ENCODE measurements at places on chromosomes 11 and 22.

DNA sequence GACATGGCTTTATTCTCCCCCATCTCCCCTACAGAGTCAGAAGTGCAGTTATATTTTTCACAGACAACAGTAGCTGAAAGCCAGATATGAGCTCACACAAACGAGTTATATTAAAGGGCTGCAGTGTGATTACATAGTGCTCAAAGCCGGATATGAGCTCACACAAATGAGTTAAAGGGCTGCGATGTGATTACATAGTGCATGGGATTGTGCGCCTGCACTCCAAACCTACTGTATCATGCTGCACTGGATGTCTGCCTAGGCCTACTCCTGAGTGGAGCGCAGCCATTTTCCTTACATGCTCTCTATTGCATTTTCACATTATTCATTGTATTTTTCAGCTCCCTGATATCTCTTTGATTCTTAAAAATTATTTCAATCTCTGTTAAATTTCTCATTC, 414.6 kb upstream of the LARGE1 start:
- no peak for DNase-seq

DNA sequence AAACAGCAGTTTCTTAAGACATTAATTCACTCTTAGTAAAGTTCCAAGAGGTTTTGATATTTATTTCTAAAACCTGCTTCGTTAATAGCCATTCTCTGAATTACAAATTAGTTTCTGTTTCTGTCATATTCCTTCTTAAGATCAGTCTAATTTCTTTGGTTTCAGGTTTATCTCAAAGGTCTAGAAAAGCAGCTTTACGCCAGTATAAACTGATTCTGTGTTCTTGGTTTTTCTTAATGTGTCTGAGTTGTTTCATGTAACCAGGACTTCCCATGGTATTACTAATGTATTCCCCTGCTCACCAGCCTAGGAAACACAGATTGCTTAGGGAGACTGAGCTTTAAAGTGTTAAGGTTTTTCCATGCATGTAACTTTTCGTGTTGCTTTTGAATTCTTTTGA, 6.8 kb upstream of the ACY3 start:
- DNase-seq: no peak

DNA sequence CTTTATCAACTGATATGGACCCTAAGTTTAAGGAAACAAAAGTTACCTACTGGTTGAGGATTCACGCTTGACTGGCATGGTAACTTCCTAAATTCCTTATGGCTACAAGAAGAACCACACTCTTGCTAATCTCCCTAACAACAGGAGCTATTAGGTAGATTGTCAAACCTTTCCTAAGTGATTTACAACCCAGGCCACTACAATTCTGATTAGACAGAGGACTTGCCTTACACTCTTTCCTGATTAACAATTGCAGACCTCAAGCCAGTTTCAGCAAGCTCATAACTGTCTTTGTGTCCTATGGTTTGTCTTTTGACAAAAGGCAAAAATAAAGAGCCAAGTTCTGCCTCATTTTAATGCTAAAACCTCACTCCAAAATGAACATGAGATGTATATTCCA, 16.3 kb downstream of the OR52K2 start:
- DNase-seq: no peak

GRCh38 chr11:27933992-27934829, 173.7 kb downstream of the KIF18A start:
- peak; percentile 56 for DNase-seq

- DNase-seq: no peak
These were observed 600.1 kb upstream of the KIRREL3 start for GRCh38 chr11:127600674-127601073.

- DNase-seq: no peak
These were observed 5.5 kb upstream of the NEAT1 start for GRCh38 chr11:65416841-65417701.

DNA sequence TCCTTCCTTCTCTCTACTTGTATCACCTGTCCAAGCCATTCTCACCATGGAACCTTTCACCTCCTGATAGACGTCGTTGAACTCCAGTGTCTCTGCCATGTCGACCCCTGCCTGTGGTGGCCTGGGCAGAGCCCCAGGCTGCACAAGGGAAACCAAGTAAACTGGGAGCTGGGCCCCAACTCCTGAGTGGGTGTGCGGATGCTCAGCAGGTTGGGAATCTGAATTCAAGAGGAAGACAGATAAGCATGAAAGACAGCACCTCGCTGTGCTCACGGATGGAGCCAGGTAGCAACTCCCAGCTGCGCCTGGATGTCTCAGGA, 709 bp downstream of the SSRP1 start:
- DNase-seq: no peak

GRCh38 chr22:41913842-41914534, 886 bp downstream of the SHISA8 start:
- no peak for DNase-seq

DNA sequence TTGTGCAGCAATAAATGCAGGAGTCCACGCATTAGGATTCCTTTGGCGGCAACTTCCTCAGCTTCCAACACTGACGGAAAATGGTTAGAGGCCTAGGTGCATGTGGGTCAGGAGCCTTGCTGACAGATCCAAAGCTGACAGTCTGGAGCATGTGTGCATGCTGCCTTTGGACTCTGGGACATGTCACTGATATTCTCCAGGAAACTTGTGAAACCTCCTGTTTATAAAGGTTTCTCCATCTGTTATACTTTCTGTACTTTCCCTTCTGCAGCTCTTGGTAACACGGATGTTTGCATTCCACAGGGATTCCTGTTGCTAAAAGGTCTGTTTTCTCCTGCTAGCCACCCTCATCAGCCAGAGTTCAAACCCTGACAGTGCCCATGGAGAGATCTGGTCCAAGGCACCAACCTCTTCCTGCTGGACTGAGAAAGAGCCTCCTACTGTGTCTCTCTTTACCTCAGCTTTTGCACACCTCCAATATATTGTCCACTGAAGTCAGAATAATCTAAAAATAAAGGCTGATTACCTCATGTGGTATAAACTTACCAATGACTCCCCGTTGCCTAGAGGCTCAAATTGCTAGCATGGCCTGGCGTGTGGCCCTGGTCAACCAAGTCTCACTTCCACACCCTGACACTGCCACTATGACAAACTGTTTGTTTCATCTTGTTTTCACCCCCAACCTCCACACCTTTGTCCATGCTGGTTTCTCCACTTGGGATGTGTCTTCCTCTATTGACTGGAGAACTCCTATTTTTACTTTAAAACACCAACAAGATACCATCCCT, 31.1 kb upstream of the LYVE1 start:
- DNase-seq: no peak

- DNase-seq: no peak
These were observed 311.6 kb upstream of the PITPNB start for GRCh38 chr22:28230671-28231070.

- DNase-seq: no peak
These were observed 17.3 kb upstream of the RAB30 start for GRCh38 chr11:83088965-83089364.

GRCh38 chr11:67572747-67573419, 10.7 kb upstream of the GSTP1 start:
- DNase-seq: peak; percentile 47

- DNase-seq: peak; percentile 35
These were observed 104.9 kb downstream of the VPREB1 start for GRCh38 chr22:22349455-22349836.

- DNase-seq: no peak
These were observed 581.1 kb upstream of the ARHGAP42 start for GRCh38 chr11:100105982-100106358.

GRCh38 chr11:86565388-86565787, 107.0 kb downstream of the ME3 start:
- DNase-seq: no peak

DNA sequence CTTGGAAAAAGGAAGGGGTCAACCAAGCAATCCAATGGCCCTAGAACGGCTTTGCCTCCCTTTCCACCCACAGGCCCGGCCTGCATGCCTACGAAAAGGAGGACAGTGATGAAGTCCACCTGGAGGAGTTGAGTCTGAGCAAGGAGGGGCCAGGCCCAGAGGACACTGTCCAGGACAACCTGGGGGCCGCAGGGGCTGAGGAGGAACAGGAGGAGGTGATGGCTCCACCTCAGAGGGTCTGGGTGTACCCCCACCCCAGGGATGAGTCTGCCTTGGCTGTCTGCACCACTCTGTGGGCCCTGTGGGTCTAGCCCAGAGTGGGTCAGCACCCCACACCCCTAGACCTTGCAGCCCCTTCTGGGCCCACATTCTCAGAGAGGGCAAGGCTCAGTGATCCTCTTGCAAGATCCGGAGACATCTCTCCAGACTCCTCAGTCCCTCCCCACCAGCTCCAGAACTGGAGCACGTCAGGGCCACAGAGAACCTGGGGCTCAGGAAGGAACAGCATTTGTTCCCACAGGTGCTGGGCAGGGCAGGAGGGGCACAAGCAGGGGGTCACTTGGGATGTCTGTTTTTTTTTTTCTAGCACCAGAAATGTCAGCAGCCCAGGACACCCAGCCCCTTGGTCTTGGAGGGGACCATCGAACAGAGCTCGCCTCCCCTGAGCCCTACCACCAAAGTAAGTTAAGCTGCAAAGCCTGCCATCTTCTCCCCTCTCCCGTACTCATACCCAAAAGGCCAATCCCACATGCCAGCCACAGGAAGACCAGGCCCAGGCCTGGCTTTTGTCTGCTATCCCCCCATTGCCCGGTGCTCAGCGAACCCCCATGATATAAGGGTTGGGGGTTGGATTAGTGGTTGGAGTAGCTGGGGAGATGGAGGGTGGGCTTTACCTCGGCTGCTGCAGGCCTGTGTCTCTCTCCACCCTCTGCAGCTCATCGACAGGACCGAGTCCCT, 8.1 kb downstream of the PRR33 start:
- no peak for DNase-seq

GRCh38 chr11:101741061-101741460, 157.3 kb upstream of the TRPC6 start:
- DNase-seq: no peak

GRCh38 chr11:84476581-84476980, 1150.6 kb downstream of the DLG2 start:
- DNase-seq: no peak

GRCh38 chr11:130897262-130898182, 18.8 kb downstream of the SNX19 start:
- DNase-seq: no peak

DNA sequence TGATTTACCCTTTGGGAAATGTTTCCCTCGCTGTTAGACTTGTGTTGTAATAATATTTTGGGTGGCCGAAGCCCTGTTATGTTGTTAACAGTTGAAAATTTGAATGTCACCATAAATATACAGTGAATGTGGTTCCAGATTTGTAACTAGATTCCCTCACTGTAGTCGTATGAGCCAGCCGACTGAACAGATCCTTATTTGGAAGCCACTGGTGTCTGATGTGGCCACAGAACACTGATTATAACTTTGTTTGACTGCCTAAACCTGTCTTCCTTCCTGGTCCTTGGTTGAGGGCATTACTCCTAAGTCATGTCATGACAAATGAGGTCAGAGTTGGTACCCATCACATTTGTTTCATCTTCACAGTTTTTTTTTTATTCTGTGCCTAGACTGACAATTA, 45.4 kb downstream of the YAP1 start:
- DNase-seq: no peak

GRCh38 chr11:131696690-131697089, 326.3 kb downstream of the NTM start:
- no peak for DNase-seq

- peak; percentile 25 for DNase-seq
These were observed 368.6 kb downstream of the OPCML start for GRCh38 chr11:133163463-133164419.

GRCh38 chr22:30488121-30488520, 16.3 kb upstream of the SEC14L3 start:
- no peak for DNase-seq

DNA sequence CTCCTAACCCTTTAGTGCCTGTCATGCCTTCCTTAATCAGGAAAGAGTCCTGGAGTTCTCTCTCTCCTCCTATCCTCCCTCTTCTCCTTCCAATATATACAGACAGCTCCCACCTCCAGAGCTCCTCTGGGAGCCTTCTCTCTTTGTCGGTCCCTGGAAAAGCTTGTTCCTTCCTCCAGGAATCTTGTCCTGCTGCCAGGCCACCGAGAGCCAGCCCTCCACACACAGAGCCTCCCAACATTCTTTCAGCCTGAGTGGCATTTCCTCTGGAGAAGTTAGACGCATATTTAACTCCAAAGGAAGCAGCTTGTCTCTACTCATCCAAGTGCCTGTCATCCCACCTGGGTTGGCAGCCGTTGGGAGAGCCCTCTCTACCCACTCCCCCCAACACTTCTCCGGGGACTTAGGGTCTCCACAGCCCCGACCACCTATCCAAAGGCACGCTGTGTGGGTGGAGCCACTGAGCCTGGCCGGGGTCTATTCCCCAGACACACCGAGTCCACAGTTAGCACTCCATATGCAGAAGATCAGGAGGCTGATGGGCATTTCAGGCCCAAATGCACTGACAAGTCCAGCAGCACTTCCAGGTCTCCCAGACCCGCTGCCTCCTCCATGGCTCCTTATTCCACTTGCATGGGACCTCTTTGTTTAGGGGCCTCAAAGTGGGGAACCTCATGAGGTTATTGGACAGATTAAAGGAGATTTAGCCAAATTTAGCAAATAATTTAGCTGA, 31.1 kb downstream of the DKK3 start:
- no peak for DNase-seq

DNA sequence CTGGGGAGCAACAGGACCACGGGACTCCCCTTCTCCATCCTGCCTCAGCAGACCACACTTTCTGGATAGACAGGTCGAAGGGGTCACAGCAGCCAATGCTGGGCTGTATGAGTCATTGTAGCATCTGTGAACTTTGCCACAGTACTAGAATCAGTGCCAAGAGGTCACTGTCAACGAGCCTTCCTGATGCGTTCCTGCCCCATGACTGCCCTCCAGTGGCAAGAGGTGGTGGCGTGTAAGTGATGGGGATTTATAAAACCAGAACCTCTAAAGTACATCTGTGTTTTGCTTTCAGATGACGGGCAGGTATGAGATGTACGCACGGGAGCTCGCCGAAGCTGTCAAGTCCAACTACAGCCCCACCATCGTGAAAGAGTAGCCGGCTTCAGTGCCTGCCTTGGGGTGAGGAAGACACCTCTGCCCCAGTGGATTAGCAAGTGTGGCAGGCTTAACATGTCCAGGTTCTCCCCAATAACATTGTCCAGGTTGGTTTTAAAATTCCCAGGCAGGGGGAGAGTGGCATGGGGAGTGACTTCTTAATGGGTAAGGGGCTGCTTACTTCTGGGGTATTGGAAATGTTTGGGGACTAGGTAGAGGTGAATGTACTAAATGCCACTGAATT, 29.4 kb downstream of the GUCD1 start:
- DNase-seq: peak; percentile 59
